ENCODE measurements at places on chromosomes 1 and 21. TPM values are rescaled to one million over a fixed set of nuclear protein-coding genes. Genes with fewer than 3 reads are reported as not detected.

The PROK1 gene
- not detected for total RNA-seq

The C1QC gene
- 19.1 TPM for total RNA-seq

DNA sequence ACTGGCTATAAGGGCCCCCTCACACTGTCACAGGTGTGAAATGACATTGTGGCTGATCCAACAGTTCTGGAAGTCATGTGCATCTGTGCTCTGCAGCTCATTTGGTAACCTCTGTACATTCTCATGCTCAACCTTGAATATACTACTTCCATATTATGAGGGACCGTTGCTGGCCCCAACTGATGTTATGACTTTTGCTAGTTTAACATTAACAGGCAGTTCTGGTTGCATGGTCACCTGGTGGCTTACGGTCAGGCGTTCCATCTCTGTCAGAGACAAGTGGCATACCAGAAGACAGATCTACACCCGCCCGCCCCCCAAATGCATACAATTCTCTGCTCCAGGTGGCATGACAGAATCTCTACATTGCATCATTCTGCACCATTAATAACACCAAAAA lies 6.0 kb upstream of the DIP2A start:
- no peak for DNase-seq

DNA sequence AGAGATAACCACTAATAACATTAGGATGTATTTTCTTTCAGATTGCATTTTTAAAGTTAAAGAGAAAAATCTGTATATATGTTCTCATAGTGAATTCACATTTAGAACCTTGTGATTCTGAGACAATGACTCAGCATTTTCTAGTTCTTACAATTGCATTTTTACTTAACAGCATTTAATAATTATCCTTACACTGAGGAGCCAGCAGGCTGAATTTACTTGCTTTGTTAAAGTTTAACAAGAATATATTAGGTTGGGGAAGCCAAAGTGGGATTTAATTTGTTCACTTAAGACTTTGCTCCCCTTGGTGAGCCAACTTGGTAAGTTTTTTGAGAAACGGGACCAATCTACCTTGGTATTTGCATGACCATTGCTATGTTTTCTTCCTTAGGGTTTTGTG lies 4.5 kb downstream of the PATJ start:
- DNase-seq: peak; percentile 22

DNA sequence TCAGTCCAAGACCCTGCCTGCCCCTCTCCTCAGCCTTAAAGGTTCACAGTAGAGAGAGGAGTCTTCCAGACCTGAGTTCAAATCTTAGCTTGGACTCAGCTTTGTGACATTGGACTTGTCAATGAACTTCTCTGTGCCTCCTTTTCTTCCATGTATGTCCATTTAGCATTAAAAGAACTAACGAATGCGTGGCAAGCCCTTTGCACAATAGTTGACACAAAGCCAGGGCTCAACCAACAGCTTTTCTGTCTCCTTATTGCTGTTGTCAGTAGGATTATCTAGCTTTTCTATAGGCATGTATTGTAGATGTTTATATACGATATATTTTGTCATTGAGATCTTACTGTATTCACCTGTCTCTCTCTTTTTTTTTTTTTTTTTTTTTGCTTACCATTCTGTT lies 450.8 kb downstream of the PTPRU start:
- DNase-seq: no peak

The DONSON gene
- total RNA-seq: 12.9 TPM

The LRRC7 gene
- total RNA-seq: 9.2 TPM

The LRRC53 gene
- total RNA-seq: not detected

DNA sequence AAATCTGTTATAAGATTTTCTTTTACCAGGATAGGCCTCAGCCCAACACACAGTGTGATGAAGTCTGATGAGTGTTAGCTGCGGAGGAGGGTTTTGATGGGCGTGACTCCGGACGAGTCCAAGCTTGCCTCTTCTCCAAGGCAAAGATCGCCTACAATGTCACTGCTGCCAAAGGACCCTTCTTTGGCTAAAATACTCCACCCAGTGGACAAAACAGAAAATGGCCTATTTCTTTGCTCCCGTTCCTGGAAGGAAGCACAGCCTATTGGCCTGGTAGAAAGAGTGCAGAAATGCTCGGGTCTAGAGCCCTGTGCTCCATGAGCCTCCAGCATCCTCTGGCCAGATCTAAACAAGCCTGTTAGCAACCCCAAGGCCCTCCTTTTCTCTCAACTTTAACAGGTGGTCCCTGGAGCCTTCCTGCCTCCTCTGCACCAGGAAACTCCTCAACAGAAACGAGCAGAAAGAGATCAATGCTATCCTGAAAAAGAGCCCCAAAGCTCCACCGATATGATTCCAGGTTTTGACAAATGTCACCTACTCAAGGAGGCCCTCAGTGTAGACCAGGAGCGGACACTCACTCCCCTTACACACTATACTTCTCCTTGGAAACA lies 3.4 kb upstream of the CASQ2 start:
- peak; percentile 94 for DNase-seq

The SEC16B gene
- total RNA-seq: 7.4 TPM

The SAMD13 gene
- 9.1 TPM for total RNA-seq

The C1orf141 gene
- total RNA-seq: not detected

- peak; percentile 80 for DNase-seq
Observed at GRCh38 chr1:10211805-10212410, 1.5 kb downstream of the KIF1B start.

- peak; percentile 27 for DNase-seq
Observed at GRCh38 chr1:66527686-66528085, 6.3 kb upstream of the SGIP1 start.

- DNase-seq: no peak
Observed at GRCh38 chr1:177589166-177589565, 380.7 kb downstream of the SEC16B start.

DNA sequence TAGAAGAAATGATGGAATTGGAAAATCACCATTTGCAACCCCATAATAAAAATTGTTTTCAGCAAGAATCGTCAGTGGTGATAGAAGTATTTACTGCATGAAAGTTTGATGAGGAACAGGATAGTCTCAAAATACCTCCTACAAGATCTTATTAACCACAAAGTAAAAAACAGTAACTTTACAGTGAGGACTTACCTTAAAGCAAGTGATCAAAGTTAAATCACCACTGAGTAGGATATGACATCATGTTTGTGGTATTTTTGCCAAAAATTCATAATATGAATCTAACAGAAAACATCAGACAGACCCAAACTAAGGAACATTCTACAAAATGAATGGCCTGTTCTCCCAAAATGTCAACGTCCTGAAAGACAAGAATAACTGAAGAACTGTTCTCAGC lies 19.9 kb downstream of the ALDH9A1 start:
- no peak for DNase-seq

Measured in muscle of leg (tissue), 16 donors.